ENCODE measurements at places on chromosomes 1 and 21.

- no peak for DNase-seq
Measured at GRCh38 chr1:13746342-13746741, 46.4 kb downstream of the PRDM2 start.

DNA sequence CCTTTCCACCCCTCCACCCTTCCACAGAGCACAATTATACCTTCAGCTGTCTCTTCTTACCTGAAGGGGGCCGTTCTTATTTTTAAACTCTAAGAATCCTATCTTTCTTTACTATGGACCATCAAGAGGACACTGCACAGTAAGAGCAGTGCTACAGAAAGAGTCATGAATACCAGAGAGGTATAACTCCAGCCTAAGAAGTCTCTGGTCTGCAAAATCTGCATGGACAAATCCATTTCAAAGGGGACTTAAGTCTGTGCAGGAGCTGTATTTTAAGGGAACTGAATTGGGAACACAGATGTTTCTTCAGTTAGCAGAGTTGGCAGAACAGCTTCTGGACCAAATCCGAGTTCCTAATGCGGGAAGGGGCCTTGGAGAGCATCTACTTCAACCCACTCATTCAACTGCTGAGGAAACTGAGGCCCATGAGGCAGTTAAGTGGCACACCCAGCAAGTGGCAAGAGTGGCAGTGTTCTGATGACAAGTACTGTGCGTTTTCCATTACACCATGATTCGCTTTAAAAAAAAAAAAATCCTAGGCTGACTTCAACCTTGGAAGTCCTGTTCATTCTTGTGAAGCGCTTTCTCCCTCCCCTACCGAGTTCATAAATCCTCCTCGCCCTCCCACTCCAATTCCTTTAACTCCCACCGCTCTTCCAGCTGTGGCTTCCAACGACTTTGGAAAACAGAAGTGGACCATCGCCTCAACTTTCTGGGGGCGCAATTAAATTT is 1.8 kb downstream of the PLPP3 start:
- no peak for DNase-seq

DNA sequence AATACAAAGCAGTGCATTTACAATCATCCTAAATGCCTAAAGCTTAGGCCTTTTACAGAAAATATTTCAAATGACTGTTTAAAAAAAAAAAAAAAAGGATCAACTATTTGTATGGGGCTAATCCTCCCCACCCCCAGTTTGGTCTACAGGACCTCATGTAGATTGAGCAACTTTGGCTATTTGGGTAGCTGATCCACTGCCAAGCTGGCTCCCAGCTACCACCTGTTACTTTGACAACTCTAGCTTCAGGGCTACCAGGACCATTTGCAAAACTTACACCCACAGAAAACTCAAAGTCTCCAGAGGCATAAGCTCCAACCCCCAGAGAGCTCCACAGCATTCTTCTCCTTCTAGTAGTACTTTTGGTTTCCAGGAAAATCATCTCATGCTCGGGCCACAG is 29.4 kb downstream of the JAK1 start:
- no peak for DNase-seq

GRCh38 chr1:41764656-41765055 is 154.1 kb downstream of the HIVEP3 start:
- DNase-seq: no peak
